ENCODE measurements at places on chromosomes 16 and 17.
A peak's percentile ranks its signal among the peaks of the same experiment; 100 is the strongest.

DNA sequence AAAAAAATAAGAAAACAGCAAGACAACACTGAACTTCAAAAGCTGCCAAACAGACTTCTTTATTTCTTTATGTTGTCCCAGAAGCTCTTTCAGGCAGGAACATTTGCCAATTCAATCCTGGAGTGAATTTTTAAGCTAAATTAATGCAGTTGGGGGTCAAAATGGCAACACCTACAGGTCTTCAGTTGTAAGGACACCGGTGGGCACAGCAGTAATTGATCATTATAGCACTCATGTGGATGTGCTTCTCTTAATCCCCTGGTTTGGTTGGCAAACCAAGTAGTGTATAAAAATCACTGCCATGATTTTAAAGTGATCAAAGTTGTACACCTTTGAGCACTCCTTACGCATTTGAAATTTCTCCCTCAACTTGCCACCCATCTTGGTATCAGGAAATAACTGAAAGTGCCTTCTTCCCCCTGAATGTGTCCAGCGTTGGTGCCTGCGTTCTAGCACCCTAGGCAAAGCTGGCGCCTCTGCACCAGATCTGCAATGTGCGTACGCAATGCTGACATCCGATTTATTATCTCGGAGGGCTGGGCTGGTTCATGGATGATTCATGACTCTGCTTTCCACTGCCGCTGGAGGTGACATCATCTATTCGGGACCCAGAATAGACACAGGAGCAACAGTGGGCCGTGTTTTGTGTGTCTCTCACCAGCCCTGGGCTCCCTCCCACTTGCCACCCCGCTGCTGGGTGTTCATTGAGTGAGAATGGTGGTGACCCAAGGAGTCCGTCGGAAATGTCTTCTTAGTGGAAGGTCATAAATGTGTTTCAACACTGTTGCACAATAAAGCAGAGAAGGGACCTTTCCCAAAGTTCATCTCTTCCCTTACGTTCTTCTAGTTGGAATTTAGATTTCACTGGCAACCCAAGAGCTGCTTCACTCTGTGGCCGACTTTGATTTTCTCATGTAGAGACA is 203.4 kb downstream of the CCDC182 start:
- DNase-seq: peak; percentile 95

DNA sequence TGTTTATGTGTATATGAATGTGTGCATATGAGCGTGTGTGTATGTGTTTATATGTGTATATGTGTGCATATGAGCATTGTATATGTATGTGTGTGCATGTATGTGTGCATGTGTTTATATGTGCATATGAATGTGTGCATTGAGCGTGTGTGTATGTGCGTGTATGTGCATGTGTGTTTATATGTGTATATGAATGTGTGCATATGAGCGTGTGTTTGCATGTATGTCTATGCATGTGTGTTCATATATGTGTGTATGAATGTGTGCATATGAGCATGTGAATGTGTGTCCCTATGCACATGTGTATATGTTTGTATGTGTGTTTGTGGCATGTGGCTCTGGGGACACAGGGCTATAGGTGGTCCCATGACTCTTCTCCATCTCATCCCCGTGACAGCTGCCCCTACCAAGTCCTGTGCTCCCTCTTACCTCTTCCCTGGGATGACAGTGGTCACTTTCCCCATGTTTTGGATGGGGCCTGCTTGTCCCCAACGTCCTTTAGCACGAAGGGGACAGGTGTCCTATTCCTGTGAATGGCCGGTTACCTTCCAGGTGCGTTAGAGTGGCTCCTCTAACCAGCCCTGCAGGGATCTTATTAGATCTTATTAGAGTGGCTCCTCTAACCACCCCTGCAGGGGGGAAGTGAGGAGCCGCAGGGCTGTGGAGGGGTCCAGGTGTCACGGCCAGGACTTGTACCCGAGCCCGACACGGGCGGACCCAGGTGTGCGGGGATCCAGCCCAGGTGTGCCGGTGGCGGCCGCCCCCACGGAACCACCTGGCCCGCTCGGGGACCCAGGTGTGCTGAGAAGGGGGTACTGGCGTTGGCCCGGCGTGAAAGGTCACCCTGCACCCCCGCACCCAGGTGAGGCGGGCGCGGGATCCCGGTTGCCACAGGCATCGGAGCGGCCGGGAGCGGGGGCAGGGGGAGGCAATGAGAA is 105.6 kb downstream of the SEC14L1 start:
- no peak for DNase-seq

DNA sequence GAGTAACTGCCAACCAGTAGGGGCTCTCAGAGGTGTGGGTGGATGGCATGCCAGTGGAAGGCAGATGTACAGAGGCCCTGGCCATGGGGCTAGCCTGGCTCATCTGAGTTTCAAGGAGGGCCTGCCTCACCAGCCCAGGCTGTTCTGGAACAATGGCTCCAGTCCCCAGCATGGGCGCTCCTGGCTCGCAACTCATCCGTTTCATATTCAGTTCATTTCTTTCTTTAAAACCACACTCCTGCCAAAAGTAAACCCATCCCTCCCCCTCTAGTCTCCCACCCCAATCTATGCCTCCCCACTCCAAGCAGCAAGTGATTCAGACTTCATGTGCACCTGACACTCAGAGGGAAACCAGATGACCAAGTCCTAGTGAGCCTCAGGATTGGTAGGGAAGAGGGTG is 2.4 kb downstream of the CCL13 start:
- DNase-seq: no peak

GRCh38 chr17:29114141-29114540 is 66.1 kb downstream of the MYO18A start:
- no peak for DNase-seq

GRCh38 chr17:13329421-13329820 is 272.3 kb downstream of the HS3ST3A1 start:
- DNase-seq: no peak

DNA sequence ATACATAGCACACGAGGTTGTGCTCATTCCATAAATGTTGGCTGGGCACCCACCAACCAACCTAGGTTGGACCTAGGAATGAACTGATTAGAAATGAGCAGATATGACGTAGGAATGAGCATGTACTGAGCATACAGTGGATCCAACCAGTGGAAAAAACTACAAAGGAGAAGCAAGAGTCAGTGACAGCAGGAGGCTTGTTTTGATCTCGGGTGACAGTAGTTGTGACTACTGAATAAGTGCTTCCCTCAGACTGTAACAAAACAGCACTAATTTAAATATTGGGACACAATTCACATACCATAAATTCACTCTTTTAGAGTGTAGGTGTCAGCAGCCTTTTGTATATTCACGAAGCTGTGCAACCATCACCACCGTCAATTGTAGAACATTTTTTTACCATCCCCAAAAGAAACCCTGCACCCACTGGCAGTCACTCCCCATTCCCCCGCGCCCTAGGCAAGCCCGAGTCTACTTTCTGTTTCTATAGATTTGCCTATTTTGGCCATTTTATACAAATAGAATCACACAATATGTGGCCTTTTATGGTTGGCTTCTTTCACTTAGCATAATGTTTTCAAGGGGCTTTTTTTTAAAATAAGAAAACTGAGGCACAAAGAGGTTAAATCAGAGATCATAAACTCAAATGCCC is 7.0 kb downstream of the VAC14 start:
- DNase-seq: no peak

DNA sequence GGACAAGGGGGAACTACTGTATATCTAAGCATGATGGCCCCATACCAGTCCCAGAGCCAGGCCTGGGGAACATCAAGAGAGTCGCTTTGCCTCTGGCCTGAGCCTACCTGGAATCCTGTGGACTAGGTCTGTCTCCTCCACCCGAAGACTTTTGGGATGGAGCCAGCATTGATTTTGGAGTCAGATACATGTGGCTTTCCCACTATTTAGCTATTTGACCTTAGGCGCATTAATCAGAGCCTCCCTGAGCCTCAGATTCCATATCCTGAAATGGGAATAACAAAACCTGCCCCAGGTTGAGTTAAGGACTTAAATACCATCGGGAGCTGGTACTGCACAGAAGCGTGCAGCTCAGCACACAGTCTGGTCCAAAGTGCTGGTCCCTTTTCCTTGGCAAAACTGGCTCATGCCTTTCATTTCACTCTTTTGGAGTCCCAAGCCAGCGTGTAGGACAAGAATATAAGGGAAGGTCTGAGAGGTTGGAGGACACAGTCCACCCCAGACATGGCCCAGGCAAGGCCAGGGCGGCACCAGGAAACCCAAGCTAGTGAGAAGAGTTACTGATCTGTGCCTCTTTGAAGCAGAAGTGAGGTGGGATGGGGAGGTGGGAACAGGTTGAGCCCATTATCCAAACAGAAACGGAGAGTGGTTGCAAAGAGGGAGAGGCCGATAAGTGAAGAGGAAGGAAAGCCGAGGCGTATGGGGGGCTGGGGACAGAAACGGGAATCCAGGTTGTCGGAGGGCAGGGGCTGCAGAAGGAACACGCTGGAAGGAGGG is 986 bp downstream of the FA2H start:
- DNase-seq: no peak

- no peak for DNase-seq
These were observed 99.2 kb downstream of the NTN1 start for GRCh38 chr17:9120471-9120870.

DNA sequence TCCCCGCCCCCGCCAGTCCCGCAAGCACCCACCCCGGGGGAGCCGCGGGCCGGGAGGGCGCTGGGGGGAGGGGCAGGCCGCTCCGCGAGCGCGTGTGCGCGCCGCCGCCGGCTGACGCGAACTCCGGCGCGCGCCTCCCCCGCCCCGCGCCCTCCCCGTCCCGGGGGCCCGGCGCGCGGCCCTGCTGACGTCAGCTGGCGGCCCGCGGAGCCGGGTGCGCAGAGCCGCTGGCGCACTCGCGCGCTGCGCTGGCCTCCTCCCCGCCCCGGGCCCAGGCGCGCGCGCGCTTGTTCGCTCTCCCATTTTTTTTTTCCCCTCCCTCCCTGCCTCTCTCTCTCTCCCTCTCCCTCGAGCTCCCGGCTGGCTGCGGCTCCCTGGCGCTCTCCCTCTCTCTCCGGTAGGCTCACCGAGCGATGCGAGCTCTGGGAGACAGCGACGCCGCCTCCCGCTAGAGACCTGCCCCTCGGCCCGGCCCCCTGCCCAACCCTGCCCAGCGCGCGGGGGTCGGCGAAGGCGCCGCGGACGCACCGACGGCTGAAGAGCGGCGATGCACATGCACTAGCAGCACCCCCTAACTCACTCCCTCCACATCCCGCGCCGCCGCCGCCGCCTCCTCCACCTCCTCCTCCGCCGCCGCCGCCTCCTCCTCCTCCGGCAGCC is at the start of gene GNAO1:
GNAO1 (plus strand) TSS at position 334 of the 660 bp plus-strand sequence. CDS start 747 bp downstream, outside the sequence.
- DNase-seq: peak; percentile 39

DNA sequence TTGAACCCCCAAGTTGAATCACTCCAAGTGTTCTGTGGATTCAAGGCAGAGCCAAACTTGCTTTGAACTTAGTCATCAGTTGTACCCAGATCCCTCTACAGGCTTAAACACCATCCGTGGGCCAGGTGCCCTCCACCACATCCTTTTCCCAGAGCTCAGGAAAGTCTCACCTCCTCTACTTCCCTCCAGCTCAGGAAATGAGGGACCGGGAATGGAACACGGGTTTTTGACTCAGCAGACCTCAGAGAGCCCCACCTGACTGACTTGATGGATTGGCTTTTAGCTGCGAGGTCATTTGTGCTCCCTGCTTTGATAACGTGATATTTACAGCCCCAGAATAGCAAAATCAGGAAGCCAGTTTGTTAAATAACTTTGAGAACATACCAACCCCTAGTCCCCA is 20.1 kb downstream of the GID4 start:
- no peak for DNase-seq

GRCh38 chr16:3472878-3473595 is 22.3 kb downstream of the C16orf90 start:
- peak; percentile 64 for DNase-seq

DNA sequence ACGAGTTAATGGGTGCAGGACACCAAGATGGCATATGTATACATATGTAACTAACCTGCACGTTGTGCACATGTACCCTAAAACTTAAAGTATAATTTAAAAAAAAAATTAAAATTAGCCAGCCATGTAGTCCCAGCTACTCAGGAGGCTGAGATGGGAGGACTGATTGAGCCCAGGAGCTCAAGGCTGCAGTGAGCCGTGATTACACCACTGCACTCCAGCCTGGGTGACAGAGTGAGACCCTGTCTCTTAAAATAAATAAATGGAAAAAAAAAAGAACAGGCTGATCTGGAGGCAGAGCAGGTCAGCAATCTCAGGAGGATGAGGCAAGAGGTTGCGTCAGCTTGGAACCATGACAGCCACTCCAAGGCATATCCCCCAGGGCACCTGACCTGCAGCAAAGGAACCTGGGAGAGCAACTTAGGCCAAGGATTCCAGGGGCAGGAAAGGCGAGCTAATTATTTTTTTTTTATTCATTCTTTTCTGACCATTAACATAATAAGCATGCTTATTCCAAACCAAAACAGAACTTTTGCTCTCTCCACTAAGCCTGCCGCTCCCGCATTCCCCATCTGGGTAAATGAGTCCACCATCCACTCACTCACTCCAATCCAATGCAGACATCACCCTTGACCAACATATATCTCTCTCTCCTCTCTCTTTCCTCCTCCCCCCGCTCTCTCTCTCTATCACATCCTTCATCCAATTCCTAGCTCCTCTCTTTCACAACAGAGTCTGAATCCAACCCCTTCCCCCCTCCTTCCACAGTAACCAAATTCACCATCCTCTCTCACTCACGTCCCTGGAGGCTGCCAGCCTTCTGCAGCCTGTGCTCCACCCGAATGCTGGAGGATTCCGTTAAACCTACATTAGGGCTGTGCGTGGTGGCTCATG is 47.7 kb downstream of the TK2 start:
- peak; percentile 72 for DNase-seq

DNA sequence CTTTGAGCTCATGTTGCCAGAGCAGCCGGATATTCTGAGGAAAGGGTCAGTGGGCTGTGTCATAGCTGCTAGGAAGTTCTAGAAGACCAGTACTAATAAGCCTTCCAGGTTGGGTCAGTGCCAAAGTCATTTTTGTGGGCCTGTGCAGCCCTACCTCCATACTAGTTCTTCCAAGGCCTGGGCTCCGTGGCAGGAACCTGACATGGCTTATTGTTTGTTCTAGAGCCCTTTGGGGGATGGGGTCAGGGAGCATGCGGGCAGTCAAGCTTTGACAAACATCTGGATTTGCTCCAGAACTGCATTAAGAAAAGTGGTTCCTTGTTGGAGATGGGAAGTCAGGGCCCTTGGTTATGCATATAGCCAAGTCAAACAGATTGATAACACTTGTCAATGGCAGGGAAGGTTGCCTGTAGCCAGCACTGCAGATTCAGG is 7.6 kb downstream of the ALKBH5 start:
- DNase-seq: peak; percentile 36

DNA sequence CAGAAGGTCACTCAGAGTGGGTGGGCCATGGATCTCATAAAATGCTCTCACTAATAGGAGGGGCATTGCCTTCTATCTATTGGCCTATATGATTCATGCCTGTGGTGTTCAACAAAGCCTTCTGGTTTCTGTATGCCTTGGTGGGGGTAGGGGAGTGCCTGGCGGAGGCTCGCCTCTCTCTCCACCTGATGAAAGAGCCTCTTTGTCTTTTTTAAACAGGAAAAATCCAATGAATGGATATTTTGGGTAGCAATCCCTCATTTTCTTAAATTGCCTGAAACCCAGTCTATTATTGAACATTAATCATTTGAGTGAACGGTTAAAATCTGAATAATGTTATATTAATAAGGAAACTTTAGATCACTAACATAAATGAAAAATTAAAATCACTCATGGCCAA is 90.6 kb downstream of the TOX3 start:
- no peak for DNase-seq
